ENCODE measurements at places on chromosomes 3 and 15.

DNA sequence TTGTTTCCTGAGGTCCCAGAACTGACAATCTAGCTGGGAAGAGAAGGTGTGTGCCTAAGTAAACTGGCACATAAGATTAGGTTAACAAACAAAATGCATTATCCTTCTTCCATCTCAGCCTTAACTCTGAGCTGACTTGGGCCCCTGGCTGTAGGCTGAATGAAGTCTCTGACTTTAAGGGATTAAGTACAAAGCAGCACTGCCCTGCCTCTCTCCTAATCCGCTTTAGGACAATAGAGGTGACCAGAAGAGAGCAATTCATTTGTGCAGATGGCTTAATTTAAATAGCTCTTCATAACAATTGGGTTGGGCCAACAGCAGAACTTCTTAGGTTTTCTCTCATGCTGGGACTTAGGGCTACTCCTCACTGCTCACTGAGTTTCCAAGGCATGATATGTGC lies 181.6 kb upstream of the SOX14 start:
- no peak for DNase-seq

- DNase-seq: no peak
Observed at GRCh38 chr15:101562428-101563059, 73.0 kb upstream of the PCSK6 start.

DNA sequence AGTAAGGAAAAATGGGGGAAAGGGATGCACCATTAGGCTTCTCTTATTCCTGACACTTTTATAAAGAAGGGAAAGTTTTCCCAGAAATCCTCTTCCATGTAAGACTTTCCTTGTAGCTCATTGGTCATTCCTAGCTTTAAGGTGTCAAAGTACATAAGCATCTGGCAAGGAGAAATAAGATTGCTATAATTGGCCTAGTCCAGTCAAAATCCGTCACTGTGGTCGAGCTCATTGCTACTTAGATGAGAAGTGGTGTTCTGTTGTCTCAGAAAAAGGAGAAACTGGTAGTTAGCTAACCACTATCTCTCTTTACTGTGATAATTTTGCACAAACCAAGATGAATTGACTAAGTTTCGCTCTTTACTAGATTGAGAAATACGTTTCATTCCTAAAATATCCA lies 370.1 kb downstream of the CNTN4 start:
- DNase-seq: no peak

GRCh38 chr3:196645096-196645495 lies 5.6 kb downstream of the NRROS start:
- no peak for DNase-seq

DNA sequence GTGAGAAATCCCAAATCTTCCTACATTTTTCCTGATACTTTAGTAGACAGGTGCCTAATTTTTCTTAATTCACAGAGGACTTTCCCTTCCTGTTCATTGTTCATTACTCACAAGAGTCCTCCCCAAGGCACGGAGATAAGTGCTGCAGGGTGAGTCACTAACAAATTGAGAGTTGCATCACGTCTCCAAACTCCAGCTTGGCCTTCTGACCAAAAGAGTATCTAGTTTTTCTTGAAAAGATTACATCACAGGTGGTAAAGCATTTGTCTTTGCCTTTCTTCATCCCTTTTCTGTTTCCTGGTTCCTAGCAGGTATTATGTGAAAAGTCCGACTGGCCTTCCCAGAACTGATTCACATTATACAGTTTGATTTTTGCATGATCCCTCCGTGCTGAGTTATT lies 24.9 kb upstream of the RASGRP1 start:
- no peak for DNase-seq

DNA sequence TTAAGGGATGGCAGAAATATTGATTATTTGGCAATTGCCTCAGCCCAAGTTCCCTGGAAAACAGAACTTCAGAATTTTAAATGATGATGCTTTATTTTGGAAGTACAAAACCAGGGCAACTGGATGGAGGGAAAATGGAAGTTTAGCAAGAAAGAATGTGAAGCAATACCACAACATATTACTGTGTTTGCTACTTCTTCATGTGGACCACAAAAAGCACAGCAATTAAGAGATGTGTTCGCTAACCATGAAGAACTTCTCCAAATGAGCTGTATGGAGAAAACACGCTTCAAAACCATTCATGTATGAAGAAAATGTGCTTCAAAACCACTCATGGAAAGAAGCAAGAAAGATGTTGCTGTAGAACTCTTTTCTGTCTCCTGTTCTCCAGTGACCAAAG lies 64.7 kb upstream of the ARL6 start:
- DNase-seq: no peak

DNA sequence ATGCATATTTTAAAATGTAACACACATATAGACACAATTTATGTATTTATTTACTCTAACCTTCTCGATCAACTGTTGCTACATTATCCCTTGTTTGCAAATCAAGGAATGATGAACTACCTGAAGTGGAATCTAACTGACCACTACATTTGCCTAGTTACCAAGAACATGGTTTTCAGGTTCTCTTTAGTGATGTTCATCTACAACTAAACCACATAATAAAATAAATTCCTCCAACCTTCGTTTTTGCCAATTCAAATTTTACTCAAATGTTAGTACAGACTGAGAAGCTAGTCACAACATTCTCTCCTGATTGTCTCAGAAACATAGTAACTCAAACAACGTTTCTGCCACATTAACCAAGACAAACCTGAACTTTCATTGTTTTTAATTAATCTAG lies 521.9 kb downstream of the FOXP1 start:
- DNase-seq: no peak

DNA sequence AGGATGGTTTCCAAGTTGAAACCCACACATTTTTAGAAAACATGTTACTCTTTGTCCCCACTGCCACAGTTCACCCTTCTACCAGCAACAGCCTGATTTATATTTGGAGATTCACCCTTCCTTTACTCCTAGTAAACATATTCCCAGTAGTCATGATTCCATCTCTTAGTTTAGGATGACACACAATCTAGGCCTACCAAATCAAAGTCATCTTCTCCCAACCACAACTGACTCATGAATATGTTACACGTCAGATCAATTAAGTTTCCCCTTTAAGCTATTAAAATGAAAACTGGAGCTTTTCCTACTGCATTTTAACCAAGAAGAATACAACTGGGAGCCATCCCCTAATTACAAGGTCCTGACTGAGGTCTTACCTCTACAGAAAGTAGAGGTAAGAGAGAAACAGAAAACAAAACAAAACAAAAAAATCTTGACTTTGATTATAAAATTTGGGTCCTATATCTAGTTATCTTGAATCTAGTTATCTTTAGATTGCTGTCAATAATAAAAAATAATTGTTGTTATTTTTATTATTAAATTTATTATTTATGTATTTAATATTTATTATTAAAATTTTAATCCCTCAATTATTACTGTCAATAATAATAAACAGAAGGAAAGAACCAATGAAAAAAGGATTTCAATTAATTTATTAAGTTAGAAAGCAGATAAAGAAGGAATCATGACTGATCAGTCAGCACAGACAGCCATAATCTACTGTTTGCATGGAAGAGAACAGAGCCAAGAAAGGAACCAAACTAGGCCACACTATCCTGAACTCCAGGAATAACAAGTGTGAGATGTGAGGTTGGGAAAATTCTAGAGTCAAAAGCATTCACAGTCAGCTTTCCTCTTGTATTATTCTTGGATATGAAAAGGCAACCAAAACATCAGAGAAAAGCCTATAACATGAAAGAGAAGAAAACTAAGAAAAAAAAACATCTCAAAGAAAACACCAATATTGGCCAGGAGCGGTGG lies 12.5 kb downstream of the DPH6 start:
- no peak for DNase-seq

DNA sequence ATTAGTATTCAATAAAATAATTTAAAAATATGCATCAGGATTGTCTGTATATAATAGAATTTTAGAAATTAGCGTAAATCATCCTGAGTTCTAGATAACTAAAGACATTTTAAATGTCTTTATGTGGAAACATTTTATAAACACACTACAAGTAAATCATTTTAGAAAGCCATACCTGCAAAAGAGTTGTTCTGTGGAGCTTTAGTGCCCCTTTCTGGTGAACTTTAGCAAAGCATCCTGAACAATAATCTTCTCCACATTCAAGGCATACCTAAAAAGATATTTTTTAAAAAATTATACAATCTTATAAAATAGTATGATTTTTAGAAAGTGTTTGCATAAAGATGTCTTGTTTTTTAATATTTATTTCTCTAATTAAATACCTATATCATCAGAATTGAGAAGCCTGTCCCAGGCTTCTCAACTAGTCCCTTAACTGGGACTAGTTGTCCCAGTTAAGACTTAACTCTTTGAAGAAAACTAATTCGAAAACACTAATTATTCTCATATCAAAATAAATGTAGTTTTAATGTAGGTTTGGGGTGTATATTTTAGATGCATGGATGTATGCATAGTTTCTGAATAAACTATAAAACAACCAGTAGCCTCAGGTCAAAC lies 29.7 kb downstream of the ZBBX start:
- DNase-seq: no peak

- DNase-seq: no peak
Observed at GRCh38 chr3:187484547-187485295, 116.5 kb downstream of the RTP4 start.

- DNase-seq: no peak
Observed at GRCh38 chr3:194251891-194252560, 99.1 kb downstream of the CPN2 start.

DNA sequence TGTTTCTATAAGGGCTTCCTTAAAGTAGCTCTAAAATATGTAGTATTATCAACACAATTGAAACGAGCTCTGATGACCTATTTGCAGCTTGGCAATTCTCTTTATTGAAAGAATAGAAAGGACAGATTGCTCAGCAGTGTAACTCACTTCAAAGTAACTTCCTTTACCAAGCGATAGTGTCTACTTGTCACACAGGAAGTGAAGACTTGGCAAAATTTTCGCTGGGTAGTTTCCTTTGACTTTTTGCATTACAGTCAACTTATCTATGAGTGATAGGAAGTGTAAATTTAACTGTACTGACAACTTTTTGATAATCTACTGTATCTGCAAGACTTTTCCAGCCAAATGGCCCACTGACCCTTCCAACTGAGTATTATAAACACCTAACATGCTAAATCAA lies 22.8 kb downstream of the SLC9A9 start:
- no peak for DNase-seq

GRCh38 chr3:33145221-33145900 lies 31.5 kb downstream of the CRTAP start:
- DNase-seq: no peak

DNA sequence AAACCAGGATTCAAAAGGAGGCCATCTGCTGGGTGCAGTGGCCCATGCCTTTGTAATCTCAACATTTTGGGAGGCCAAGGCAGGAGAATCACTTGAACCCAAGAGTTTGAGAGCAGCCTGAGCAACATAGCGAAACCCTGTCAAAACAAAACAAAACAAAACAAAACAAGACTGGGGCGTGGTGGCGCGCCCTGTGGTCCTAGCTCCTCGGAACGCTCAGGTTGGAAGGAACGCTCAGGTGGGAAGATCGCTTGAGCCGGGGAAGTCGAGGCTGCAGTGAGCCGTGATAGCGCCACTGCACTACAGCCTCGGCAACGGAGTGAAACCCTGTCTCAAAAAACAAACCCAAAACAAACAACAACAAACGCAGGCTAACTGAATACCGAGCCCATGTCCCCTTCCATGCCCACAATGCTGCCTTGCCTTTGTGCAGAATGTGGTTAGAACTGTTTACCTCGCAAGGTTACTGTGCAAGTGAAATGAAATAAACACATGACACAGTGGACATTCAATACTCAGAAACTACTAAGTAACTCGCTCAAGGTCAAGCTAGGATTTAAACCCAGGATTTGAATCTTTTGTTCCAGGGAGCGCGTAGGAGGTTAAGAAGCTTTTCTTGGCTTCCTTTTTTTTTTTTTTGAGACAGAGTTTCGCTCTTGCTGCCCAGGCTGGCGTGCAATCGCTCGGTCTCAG lies 766 bp upstream of the EMC4 start:
- DNase-seq: no peak

GRCh38 chr3:178778589-178778988 lies 242.4 kb downstream of the KCNMB2 start:
- DNase-seq: no peak

DNA sequence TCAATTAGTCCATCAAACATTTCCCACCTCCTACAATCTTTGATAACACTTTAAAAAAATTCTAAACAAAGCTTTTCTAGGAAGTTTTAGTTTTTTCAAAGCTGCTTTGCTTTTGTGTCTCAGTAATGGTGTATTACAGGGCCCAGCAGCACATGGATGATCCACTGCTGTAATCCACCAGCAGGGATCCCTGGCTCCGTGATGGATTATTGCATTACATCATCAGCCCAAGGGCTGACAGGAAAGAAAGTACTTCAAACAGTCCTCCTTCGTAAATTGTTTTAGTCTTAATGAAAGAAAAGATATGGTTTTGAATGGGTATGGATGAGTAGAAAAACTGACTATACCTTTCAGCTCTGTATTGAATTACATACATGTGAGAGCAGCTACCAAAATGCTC lies 688.9 kb upstream of the NAALADL2 start:
- DNase-seq: no peak

DNA sequence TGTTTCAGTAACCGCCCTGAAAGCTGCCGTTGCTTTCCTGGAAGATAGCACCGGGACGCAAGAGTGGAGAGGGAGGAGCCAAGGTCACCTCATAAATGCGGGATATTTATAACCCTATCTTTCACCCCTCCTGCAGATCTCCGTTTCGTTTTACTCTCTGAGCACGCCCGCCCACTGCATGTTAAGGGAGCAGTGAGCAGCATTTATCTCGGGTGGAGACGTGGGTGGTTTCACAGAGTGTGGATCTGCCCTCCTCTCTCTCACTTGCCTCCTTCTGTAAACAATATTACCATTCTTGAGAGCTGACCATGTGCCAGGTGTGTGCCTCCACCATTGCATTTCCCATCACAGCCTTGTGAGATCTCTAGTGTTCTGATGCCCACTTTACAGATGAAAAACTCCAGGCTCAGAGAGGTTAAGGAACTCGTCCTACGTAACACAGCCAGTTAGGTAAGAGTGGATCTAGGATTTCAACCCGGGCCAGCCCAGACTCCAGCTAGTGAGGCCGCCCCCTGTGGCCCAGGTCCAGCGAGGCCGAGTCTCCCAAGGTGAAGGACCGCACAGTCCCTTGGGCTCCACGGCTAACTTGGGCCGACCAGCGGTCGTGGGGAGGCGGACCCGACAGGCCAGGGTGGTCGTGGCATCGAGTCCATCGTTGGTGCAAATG lies 16.9 kb upstream of the SEMA4B start:
- peak; percentile 88 for DNase-seq

DNA sequence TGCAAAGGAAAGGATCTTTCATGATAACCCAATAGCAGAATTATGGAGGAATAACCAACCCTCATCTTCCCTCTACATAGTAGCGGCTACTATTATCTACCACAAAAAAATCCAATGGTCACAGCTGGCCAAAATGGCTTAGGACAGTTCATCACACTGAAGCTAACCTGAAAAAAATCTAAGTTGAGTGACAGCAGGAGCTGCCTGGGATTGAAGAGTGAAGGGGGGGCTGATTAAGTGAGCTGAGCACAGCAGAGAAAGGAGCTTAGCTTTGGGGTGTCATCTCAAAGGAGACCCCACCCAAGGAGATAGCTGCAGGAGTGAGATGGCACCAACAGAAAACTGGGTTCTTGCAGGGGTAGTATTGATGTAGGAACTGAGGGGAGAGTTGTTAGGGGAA lies 33.6 kb downstream of the CCNL1 start:
- no peak for DNase-seq

Measured in pancreas (tissue), 10 donors.